Activated naive CD4-positive, alpha-beta T cell treated with anti-CD3 and anti-CD28 coated beads, Interleukin-2, amount 10 ng/mL, durations not matched to agents 7 days and 5 days (primary cell): ENCODE measurements at places on chromosomes 6 and 20.

DNA sequence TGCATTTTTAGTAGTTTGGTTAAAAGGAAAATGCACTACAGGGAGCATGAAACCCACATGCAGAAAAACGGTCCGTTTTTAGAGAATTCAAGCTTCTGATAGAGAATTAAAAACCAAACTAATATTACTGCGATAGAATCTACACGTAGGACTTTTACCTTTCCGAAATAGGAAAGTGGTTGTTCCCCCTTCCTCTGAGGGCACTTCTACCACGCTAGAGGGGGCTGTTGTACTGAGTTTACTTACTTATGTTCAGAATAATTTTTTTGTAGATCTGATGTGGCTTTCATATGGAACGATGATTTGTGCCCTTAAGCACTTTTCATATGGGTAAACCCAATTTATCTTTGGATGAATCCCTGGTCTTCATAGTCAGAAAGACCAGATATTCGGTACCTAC is 264.3 kb upstream of the PLN start:
- DNase-seq = peak; percentile 64

DNA sequence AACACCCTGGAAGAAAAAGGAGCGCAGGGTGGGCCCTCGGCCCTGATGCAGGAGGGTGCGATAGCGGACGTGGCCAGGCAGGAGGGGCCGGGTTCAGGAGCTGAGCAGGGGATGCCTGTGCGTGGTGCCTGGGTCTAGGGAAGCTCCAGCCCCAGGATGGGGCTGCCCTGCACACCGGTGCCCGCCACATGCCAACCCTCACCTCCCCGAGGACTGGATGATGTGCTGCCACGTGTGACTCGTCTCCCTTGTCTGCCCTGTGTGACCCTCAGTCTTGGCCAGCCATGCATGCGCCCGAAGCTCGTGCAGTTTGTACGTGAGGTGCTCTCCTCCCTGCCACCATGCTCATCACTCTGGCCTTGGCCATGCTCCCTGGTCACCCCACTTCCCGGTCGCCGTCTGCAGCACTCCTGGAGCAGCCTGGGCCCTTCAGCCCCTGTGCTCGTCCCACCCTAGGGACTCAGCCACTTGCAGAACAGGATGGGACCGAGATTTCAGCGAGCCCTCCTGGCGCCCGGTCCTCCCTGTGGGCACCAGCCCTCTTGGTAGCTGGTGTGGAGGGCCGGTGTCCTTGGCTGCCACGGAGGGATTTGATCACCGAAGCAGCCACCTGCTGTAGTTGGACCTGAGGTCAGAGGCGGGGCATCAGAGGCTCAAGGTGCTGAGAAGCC is 4.3 kb upstream of the COL20A1 start:
- no peak for DNase-seq

GRCh38 chr6:46993846-46994245 is 48.3 kb downstream of the ADGRF1 start:
- DNase-seq = no peak

- DNase-seq = peak; percentile 45
These were observed 112.1 kb downstream of the ASXL1 start for GRCh38 chr20:32470025-32470861.

GRCh38 chr20:59018817-59019216 is 412 bp upstream of the TUBB1 start:
- DNase-seq = no peak

DNA sequence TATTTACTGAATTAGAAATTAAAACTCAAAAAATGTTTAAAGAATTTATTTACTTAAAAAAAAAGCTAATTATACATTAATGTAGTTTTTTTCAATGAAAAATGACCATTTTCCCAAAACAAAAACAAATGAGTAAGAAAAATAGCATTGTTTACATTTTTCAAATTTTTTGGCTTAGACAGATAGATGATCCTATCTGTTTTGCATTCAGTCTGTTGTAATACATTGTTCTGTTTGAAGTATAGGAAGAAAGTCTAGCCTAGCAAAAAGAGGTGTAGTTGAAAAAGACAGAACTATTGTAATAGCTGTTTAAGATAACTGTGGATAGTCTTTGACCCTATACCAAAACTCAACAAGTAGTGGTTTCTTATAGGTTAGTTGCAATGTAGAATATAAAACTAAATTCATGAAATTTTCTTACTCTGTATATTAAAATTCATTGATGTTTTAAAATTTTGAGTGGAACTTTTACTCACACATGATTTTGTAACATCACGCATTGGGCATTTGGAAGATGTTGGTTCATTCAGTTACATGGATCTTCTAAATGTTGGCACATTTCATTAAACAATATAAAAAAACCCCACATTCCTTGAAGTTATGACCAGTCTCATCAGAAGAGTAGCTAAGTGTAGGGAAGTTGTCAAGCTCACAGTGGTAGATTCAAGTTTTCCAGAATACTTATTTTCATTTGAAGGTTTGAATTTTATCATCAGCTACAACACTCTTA is 62.0 kb downstream of the KCNS1 start:
- no peak for DNase-seq

- DNase-seq = no peak
These were observed 60.9 kb upstream of the TULP1 start for GRCh38 chr6:35573495-35574110.

DNA sequence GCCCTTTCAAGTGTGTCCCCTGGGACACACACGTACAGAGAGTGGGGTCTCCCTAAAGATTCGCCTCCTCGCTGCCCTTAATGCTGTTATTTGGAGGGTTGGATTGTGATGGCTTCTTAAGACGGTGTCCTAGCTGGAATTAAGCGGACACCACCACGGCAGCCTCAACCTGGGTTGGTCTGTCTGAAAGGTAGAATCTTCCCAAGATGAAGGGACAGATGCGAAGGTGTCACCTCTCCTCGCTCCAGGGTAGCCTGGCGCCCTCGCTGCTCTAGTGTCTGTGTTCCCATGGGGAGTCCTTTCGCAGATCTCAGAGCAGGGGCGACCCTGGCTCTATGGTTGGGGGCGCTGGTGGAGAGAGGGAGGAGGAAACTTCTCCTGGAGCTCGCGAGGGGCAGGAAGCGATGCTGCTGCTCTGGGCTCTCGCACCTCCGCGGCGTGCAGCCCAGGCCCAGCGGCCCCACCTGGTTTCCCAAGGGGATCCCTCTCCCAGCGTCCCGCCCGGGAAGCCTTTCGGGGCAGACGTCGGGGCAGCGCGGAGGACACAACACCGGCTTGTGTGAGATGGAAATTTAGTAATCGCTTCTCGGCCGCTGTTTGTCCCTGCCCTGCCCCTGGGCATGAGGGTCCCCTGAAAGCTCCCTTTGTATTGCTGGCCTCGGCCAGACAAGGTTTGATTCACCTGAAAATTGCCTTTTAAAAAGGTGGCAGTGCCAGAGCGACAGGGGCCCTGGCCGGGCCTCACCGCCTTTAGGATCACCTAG is 1.7 kb downstream of the RSPO3 start:
- DNase-seq = no peak

- no peak for DNase-seq
These were observed 78.7 kb downstream of the SLC2A10 start for GRCh38 chr20:46787991-46788762.

DNA sequence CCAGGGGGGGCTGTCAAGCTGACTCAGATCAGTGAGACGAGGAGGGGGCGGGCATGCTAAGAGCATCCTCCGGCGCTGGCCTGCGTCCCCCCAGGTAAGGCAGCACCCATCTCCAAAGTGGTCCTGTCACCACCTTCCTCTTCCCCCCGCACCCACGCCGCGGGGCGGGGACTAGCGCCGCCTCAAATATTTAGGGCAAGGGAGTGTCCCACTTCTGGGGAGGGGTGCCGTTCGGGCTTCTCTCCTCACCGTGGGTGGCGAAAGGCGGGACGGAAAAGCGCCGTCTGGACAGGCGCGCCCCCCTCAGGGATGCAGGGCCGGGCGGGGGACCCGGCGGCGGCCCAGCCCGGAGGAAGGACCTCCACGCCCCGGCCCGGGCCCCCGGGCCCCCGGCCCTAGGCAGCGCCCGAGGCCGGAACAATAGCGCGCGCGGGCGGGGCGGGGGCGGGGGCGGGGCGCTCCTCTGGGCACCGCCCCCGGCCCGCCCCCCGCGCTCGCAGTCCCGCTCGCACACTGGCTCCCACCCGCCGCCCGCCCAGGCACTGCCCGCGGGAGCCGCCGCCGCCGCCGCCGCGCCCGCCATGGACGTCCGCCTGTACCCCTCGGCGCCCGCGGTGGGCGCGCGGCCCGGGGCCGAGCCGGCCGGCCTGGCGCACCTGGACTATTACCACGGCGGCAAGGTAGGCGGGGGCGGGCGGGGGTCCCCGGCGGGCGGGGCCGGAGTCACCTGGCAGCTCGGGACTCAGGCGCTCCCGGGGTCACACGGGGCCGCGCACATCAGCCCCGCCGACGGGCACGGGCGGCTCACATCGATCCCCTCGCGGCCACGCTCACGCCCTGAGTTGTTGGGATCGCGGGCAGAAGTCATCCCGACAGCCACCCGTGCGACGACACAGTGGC is at the start of gene TOX2:
TSS of gene TOX2 (plus strand) at position 542 of the 900 bp plus-strand sequence. CDS start at position 582, 40 bp downstream.
- peak; percentile 67 for DNase-seq

GRCh38 chr6:157732007-157732406 is 91.0 kb upstream of the SNX9 start:
- DNase-seq = no peak

- DNase-seq = no peak
These were observed 159.2 kb downstream of the SLC35B3 start for GRCh38 chr6:8276148-8276547.

- DNase-seq = no peak
These were observed 162.1 kb upstream of the TBX18 start for GRCh38 chr6:84926189-84927155.

DNA sequence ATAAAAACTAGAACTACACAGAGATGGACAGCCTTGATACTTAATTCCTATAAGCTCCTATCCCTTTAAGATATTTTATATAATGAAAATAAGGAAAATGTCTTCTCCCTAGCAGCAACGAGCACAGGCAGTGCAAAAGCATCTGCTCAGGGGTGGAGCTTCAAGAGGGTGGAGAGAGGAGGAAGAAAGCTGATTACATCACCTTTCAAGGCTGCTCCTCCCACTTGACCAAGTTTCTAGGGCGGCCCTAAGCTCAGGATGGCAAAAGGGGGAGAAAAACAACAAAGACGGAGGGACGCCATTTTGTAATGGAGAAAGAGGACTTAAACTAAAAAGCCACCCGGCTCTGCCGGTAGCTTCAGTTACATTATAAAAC is 2.2 kb downstream of the PPP1R10 start:
- DNase-seq = peak; percentile 91

- no peak for DNase-seq
These were observed 97.2 kb upstream of the PMEPA1 start for GRCh38 chr20:57806975-57807374.

DNA sequence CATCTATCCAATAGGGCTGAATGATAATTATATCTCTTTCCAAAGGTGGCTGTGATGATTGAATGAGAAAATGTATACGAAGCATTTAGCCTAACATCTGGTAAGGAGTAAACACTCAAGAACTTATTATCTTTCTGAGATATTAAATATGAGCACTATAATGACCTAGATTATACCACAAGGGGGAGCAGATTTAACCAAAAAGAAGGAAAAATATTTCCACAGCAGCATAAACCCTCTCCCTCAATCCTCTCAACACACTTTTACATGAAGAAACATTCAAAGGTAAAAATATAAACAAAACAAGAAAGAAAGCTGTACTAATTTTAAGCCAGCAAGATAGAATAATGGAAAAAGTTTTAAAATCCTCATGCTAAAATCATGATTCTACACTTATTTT is 68.4 kb downstream of the SHPRH start:
- DNase-seq = no peak

GRCh38 chr6:163577404-163577803 is 162.9 kb downstream of the QKI start:
- DNase-seq = no peak

- no peak for DNase-seq
These were observed 171.9 kb upstream of the MAP3K7 start for GRCh38 chr6:90758741-90759140.

DNA sequence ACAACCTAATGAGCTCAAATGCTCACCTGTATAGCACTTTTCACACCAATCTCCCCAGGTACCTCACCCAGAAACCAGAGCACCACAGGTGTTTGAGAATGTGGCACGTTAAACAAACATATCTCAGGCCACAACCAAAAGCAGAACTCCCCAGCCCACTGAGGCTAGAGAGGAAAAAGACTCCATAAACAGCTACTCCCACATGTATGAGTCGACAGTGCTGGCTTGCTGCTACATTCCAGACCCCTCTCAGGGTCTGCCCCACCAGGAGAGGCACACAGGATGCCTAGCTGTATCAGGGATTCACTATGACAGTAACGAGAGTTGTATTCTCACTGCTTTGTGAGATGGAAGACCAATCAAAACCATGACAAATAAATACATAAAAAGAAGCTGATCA is 242.6 kb upstream of the ARID1B start:
- no peak for DNase-seq

- no peak for DNase-seq
These were observed 280.5 kb upstream of the OPRM1 start for GRCh38 chr6:153758516-153758915.

GRCh38 chr20:4053071-4053919 is 37.9 kb upstream of the RNF24 start:
- no peak for DNase-seq

GRCh38 chr20:50886184-50886790 is 45.0 kb downstream of the ADNP start:
- DNase-seq = no peak

GRCh38 chr6:144098993-144099392 is 3.6 kb upstream of the SF3B5 start:
- no peak for DNase-seq

- no peak for DNase-seq
These were observed 28.1 kb downstream of the RIPOR3 start for GRCh38 chr20:50663095-50663821.

DNA sequence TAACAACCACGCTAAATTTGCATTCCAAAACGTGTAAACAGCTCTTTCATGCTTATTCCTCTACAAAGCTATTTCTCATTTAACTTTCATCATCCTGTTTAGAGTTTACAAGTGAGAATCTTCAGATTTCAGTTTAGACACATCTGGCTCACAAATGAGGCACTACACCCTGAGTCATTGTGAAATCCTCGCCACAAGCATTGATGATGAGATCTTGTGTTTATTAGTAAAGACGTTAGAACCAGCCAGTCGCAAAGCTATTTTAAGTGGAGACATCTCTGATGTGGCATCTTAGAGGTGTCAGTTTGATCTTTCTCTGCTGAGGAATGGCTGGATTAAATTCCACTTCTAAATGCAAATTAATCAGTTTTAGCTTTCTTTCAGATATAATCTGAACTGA is 8.3 kb upstream of the ISM1 start:
- no peak for DNase-seq

DNA sequence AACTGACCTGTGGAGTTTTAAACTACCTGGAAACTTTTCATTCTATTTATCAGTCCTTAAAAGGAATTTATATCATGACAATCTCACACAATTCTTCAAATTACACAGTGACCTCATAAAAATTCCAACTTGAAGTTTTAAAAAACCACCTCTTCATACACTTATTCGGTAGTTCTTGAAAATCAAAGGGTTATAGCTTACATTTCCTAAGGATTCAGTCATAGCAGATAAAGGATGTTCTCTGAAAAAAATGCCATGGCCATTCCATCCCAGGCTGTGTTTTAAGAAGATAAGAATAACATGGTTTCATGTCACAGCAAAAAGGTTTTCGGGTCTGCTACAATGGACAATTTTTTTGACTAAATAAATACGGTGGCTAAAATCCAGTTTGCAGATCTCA is 41.2 kb downstream of the GOPC start:
- DNase-seq = no peak

GRCh38 chr6:158813032-158813431 is 6.1 kb downstream of the EZR start:
- DNase-seq = peak; percentile 32
